ENCODE measurements at places on chromosomes 2 and 18. TPM values are rescaled to one million over a fixed set of nuclear protein-coding genes. Genes with fewer than 3 reads are reported as not detected.
A peak's percentile ranks its signal among the peaks of the same experiment; 100 is the strongest.

Gene MTCL1
- not detected for polyA plus RNA-seq

Gene RAB31
- polyA plus RNA-seq = 0.74 TPM

Gene MEP1B
- polyA plus RNA-seq = not detected

Gene SLC20A1
- 17.0 TPM for polyA plus RNA-seq

Gene DLX2
- not detected for polyA plus RNA-seq

Gene SCN9A
- polyA plus RNA-seq = not detected

Gene RSAD2
- 11.1 TPM for polyA plus RNA-seq

Gene MAP3K19
- not detected for polyA plus RNA-seq

Gene CDC42EP3
- polyA plus RNA-seq = 52.6 TPM

Gene MROH2A
- polyA plus RNA-seq = not detected

Gene C2orf92
- 0.68 TPM for polyA plus RNA-seq

Gene IKZF2
- polyA plus RNA-seq = 0.85 TPM

Gene REG1A
- polyA plus RNA-seq = not detected

Gene NT5C1B
- polyA plus RNA-seq = 1.1 TPM

- no peak overlapping the region for H3K4me3 ChIP-seq
- no peaks in the 10 kb centered on the region for H3K4me1 ChIP-seq
- H3K27me3 ChIP-seq = no peaks in the 10 kb centered on the region
- no peak for DNase-seq
Observed at GRCh38 chr18:14097761-14098160, 34.5 kb downstream of the ZNF519 start.

GRCh38 chr18:13626544-13626908 is 99.8 kb downstream of the FAM210A start:
- H3K27me3 ChIP-seq = no peaks in the 10 kb centered on the region
- no peaks in the 10 kb centered on the region for H3K36me3 ChIP-seq
- H3K4me3 ChIP-seq = no peak overlapping the region
- no peak overlapping the region for H3K27ac ChIP-seq
- H3K4me1 ChIP-seq = peaks cover 31% of the 10 kb centered on the region

DNA sequence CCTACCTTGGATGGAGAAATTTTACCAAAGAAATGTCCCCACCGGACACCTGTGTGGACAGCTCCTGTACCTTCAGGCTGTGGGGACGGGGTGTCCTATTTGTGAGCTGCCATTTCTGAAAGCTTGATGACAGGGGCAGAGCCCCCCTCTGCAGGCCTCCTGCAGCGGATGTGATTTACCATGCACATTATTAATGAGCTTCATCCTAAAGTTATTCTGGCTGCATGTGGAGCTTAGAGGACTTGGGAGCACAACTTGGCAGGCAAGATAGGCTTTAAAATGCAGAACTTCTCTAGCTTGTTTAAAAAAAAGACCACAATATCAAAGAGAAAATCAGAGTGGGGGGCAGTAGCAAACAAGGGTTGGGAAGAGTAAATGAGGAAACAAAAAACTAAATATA is 350.0 kb upstream of the KLHL29 start:
- no peak overlapping the region for H3K4me3 ChIP-seq
- no peaks in the 10 kb centered on the region for H3K4me1 ChIP-seq
- H3K27ac ChIP-seq = no peak overlapping the region
- no peak for DNase-seq

DNA sequence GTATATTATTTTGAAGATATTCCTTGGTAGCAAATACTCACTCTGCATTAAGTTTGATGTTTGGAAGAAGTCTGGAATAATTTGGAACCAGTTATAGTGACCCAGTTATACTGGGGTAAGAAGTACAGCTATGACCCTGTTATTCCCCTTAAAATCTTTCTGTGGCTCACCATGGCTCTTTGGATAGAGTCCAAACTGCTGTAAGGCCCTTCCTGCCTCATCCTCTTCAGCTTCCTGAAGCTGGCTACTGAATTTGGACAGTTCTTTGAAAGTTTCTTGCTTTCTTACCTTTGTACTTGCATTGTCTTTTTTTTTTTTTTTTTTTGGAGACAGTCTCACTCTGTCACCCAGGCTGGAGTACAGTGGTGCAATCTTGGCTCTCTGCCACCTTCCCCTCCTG is 85.6 kb downstream of the ABI2 start:
- H3K27me3 ChIP-seq = no peaks in the 10 kb centered on the region
- H3K36me3 ChIP-seq = peaks cover 75% of the 10 kb centered on the region
- no peak overlapping the region for H3K27ac ChIP-seq
- DNase-seq = no peak

DNA sequence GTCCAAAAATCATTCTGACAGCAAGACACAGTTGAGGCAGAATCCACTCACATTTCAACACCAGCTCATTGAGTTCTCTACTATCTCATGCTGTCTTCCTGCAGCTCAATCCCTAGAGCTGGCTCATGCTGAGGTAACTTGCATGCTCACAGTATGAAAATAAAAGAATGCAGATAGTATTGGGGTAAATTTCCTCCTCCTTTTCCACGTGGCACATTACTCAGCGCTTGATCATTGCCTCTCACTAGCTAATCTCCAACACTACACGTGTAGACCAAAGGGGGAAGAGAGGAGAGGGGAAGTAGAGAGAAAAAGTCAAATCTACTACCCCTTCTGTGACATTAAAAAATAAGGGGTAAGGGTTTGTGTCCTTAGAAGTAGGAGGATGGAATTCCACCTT is 300.6 kb downstream of the AFF3 start:
- H3K27me3 ChIP-seq = peaks cover 4% of the 10 kb centered on the region
- no peaks in the 10 kb centered on the region for H3K36me3 ChIP-seq
- H3K4me1 ChIP-seq = no peaks in the 10 kb centered on the region

DNA sequence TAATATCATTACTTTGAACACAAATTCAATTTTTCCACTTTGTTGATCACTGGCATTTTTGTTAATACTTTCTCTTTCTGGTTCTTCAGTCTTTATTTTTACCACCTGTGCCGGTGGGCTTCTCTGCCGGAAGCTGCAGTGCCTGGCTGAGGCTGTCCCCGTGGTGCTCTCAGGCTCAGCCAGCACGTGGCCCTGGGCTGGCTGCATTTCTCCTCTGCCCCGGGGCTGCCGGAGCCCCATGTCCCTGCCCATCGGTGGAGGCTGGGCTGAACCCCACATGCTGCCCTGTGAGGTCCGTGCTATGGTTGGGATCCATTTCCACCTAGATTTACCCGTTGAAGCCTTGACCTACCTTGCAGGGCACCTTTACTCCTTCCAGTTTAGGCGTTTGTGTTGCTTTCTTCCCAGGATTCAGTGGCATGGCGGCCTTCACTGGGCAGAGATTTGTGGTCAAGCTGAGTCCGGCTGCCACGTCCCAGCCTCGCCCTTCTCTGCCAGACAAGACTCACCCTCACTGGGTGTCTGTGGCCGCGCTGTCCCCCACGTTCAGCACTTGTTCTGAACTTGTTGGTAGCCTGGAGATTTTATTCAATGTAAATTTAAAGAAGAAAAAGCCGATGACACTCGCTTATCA is 12.8 kb upstream of the TMEM18 start:
- H3K4me1 ChIP-seq = peaks cover 5% of the 10 kb centered on the region
- DNase-seq = no peak
- H3K27ac ChIP-seq = no peak overlapping the region
- H3K4me3 ChIP-seq = no peak overlapping the region
- peaks cover 12% of the 10 kb centered on the region for H3K36me3 ChIP-seq
- no peaks in the 10 kb centered on the region for H3K27me3 ChIP-seq

DNA sequence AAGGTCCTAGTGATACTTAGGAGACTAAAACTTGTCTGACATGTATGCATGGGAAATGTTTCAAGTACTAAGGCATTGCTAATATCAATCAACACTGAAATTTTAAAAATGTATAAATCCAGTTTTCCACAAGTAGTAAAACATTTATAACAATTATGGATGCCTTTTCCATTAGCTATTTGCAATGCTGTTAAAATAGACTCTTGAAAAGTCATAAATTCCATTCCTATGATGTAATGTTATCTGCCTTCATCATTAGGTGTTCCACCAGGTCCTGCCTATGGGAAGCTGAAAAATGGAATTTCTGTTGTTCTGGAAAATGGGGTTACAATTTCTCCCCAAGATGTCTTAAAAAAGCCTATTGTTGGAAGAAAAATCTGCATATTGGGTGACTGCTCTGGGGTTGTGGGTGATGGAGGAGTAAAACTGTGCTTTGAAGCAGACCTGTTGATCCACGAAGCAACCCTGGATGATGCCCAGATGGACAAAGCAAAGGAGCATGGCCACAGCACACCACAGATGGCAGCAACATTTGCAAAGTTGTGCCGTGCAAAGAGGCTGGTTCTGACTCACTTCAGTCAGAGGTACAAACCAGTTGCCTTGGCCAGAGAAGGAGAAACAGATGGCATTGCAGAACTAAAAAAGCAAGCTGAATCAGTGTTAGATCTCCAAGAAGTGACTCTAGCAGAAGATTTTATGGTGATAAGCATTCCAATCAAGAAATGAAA is 18.7 kb downstream of the ELAC1 start:
- H3K27me3 ChIP-seq = no peaks in the 10 kb centered on the region
- peaks cover 48% of the 10 kb centered on the region for H3K36me3 ChIP-seq
- DNase-seq = no peak
- no peak overlapping the region for H3K27ac ChIP-seq

DNA sequence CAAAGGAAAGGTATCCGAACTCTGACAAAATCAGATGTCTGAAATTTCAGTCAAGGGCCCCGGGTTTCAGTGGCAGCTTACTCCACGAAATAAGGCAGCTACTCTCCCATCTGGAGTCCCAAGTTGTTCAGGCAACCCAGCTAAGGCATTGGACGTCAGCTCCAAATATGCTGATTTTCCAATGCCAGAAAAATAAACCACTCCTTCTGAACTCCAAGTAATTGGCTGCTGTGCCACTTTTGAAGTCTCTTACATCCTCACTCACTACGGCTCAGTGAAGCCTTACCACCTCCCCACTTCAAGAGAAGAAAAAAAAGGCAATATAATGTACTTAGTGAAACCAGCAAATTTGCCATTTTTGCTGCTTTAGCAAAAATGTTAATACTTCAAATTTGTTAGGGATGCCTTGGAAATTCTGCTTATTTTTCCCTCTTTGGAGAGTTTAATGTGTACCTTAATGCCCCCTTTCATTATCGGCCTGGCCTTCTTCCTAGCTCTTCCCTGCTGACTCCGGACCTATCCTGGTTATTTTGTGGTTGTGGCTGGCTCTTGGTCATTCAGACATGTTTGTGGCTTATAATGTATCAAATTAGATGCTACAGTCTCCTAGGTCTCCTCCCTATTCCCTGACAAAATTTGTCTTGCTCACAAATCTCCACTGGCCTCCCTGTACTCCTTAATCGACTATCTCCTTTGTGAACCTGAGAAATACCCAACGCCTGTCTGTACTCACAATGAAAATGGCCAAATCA is 589.2 kb upstream of the ZEB2 start:
- H3K36me3 ChIP-seq = no peaks in the 10 kb centered on the region
- no peak overlapping the region for H3K4me3 ChIP-seq
- H3K4me1 ChIP-seq = no peaks in the 10 kb centered on the region
- no peak overlapping the region for H3K27ac ChIP-seq
- DNase-seq = no peak

GRCh38 chr2:156784020-156784701 is 348.0 kb downstream of the GPD2 start:
- peaks cover 3% of the 10 kb centered on the region for H3K27me3 ChIP-seq
- no peak overlapping the region for H3K4me3 ChIP-seq
- no peaks in the 10 kb centered on the region for H3K36me3 ChIP-seq
- no peak for DNase-seq
- no peak overlapping the region for H3K27ac ChIP-seq

DNA sequence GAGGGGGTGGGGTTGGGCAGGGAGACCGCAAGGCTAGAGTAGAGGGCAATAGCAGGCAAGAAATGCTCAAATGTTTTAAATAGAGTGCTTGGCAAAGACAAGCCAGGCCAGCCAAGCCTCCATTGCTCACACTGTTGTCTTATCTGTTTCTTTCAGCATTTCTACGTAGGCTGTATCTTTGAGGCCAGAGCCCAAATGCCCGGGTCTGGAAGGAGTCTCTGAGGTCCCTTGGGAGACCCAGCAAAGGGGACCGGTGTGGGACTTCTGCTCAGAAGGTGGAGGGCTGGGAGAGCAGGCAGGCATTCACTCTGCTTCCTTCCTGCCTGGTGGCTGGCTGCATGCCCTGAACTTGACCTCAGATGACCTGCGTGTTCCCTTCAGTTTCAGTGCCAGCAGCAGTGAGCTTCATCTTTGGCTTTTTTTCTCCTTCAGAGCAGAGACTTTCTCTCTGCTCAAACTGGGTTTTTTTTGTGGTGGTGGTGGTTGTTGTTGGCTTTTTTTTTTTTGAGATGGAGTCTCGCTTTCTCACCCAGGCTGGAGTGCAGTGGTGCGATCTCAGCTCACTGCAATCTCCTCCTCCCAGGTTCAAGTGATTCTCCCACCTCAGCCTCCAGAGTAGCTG is 13.7 kb upstream of the TET3 start:
- peak overlapping the region; percentile 94 for H3K27ac ChIP-seq
- peak; percentile 70 for DNase-seq
- H3K4me3 ChIP-seq = peak overlapping the region; percentile 77
- no peaks in the 10 kb centered on the region for H3K27me3 ChIP-seq
- no peaks in the 10 kb centered on the region for H3K36me3 ChIP-seq
- peaks cover 36% of the 10 kb centered on the region for H3K4me1 ChIP-seq

DNA sequence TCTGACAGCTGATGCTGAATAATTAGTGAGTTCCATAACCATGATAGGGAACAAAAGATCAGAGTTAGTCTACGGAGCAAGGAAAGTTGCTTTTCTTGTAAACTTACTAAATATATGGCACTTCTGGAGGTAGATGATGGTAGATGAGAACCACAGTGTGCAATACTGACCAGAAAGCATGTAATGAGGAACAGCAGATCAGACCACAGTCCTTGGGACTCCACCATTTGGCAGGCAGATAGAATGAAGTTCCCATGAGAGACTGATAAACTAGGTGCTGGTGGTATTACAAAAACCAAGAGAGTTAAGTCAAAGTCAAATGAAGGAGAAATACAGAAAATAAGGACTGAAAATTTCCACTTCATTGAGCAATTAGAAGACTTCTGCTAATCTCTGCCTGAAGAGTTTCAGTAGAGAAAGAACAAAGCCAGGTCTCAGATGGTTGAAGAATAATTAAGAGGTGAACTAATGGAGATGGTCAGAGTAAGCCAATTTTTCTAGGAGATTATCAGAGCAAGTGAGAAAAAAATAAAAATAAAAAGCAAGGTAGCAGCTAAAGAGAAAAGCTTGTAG is 10.4 kb downstream of the CERKL start:
- H3K4me1 ChIP-seq = no peaks in the 10 kb centered on the region
- H3K4me3 ChIP-seq = no peak overlapping the region
- H3K27ac ChIP-seq = no peak overlapping the region
- peaks cover 5% of the 10 kb centered on the region for H3K36me3 ChIP-seq
- no peak for DNase-seq
- H3K27me3 ChIP-seq = peaks cover 25% of the 10 kb centered on the region

DNA sequence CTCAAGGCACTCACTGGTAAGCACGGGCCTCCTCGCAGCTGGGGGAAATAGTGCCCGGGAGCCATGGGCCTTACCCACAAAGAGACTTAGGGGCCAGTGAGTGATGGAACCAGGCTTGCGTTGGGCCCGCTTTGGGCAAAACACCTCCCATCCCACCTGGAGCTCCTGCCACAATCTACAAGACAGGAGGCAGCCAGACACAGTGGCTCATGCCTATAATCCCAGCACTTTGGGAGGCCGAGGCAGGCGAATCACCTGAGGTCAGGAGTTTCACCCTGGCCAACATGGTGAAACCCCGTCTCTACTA is 88.2 kb downstream of the TFCP2L1 start:
- no peak overlapping the region for H3K27ac ChIP-seq
- no peak overlapping the region for H3K4me3 ChIP-seq
- no peak for DNase-seq
- no peaks in the 10 kb centered on the region for H3K36me3 ChIP-seq
- H3K4me1 ChIP-seq = no peaks in the 10 kb centered on the region

All from naive thymus-derived CD8-positive, alpha-beta T cell (primary cell).